ENCODE measurements at places on chromosomes 13 and 19.

DNA sequence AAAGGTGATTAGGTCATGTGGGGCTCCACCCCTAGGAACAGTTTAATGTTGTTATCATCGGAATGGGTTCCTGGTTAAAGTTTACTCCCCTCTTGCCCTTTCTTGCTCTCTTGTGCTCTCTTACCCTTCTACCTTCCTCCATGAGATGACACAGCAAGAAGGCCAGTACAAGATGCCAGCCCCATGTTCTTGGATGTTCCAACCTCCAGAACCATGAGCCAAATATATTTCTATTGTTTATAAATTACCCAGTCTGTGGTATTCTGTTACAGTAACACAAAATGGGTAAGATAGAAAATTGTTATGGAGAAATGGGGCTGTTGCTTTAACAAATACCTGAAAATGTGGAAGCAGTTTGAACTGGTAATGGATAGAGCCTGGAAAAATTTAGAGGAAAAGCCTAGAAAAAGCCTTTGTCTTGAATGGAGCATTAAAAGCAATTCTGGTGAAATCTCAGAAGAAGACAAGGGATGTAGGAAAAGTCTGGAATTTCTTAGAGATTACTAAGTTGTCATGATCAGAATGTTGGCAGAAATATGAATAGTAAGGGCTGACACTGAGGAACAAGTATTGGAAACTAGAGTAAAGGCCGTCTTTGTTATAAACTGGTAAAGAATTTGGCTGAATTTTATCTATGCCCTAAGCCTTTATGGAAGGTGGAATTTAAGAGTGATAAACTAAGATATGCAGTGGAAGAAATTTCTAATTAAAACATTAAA is 53.5 kb upstream of the TSC22D1 start:
- DNase-seq, result no peak

DNA sequence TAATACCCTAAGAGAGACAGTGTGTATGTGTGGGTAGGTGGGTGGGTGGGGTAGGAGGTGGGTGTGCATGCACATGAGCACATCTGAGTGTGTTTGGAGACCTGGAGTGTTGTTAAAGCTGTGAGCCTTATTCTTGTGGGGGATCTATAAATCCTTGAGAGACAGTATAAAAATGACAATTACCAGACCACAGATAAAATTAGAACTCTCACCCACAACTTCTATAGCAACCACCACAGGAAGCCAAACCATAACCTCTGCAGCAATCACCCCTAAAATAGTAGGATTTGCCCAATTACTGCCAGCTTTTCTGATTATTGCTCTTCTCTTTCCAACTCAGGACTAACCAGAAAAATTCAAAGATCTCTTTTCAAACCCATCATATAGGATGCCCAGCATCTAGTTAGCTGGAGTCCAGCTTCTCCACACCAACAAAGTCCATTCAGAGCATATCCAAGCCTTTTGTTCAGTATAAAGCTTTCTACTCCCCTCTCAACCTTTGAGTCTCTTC is 93.4 kb upstream of the SLITRK1 start:
- DNase-seq, result no peak

GRCh38 chr13:105625691-105626090 is 909.8 kb downstream of the EFNB2 start:
- no peak for DNase-seq

- no peak for DNase-seq
Measured at GRCh38 chr13:67445436-67445835, 215.3 kb upstream of the PCDH9 start.

- DNase-seq, result no peak
Measured at GRCh38 chr13:30308548-30308947, 1.2 kb upstream of the KATNAL1 start.

- no peak for DNase-seq
Measured at GRCh38 chr13:114268344-114269280, 12.8 kb upstream of the UPF3A start.

DNA sequence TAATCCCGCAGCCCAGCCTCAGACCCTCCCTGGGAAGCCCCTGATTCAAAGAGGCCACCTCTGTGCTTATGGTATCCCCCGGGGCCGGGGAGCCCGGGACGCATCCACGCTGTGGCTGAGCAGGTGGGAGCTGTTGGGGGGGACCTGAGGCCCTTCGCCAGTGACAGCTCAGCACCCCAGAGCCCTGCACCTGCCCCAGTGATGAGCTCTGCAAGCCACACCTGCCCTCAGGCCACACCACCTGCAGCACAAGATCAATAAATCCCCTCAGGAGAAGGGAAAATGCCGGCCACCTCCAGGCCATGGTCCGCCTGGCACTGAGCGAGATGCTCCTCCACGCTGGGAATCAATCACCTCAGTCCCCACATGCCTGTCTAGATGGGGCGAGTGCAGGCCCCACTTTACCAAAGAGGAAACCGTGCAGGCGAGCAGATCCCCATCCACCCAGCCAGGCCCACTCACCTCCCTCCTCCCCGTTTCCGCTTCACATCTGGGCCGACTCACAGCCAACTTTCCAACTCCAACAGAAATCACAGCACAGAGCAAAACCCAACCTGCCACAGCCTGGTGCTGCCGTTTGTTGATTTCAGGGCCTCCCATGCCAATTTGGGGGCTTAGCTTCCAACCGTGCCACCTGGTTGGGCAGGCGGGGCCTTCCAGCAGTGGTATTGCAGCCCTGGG is 12.8 kb downstream of the MOB3A start:
- DNase-seq, result no peak

DNA sequence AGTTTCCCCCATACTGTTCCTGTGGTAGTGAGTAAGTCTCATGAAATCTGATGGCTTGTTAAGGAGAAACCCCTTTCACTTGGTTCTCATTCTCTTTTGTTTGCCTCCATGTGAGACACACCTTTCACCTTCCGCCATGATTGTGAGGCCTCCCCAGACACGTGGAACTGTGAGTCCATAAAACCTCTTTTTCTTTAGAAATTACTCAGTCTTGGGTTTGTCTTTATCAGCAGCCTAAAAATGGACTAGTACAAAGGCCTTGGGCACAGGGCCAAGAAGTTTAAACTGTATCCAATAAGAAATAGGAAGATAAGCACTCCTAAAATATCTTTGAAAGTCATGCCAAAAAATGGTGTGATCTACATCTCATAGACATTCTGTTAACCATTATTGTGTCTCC is 176.9 kb downstream of the TBC1D4 start:
- DNase-seq, result no peak

- no peak for DNase-seq
Measured at GRCh38 chr19:9453953-9454352, 18.6 kb upstream of the ZNF266 start.

- no peak for DNase-seq
Measured at GRCh38 chr13:67934617-67935330, 704.6 kb upstream of the PCDH9 start.

GRCh38 chr13:29464105-29464679 is 131.3 kb downstream of the SLC7A1 start:
- DNase-seq, result no peak

DNA sequence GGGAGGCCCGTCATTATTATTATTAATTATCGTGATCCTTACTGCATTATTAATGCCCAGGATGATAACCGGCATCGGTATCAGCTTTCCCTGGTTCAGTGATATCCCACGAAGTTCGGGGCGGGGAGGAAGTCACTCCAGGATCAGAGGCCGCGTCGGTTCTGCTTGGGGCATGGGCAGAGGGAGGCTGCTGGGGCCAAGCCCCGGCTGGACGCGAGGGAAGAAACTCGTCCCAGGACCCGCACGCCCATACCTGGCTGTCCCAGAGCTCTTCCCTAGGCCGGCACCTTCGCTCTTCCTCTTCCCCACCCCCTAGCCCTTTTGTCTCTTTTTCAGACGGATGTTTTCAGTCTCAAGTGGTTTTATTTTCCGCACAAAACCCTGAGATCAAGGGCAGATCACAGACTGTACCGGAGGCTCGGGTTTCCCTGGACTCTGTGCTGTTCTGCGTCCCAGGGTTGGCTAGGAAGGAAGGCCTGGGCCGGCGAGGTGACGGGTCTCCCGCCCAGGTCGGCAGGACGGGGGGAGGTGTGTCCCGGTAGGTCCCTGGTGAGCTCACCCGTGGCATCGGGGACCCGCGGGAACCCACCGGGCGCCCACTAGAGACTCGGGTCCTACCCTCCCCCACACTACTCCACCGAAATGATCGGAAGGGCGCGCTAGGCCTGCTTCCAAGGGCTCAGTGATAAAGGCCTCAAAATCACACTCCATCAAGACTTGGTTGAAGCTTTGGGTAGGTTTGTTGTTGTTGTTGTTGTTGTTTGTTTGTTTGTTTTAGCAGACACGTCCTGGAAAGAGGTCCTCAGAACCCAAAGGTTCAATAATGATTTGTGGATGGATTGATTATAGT is 7.9 kb downstream of the ZIC2 start:
- DNase-seq, result no peak

GRCh38 chr13:44622708-44623107 is 46.6 kb upstream of the TSC22D1 start:
- no peak for DNase-seq

GRCh38 chr19:42092350-42092749 is 16.4 kb downstream of the ZNF574 start:
- no peak for DNase-seq

DNA sequence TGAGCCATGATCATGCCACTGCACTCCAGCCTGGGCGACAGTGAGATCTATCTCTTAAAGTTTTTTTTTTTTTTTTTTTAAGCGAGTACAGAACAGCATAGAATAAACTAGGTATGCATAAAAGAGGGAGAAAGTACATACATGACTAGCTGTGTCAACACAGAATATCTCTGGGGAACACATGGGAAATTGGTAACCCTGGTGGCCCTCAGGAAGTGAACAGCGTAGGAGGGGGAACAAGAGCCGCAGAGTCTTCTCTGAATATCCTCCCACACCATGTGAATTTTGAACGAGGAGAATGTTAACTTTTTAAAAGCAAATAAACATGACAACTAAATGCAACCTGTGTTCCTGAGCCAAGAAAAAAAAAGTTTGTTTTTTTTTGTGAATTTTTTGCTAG is 15.2 kb downstream of the PHLDB3 start:
- DNase-seq, result no peak

GRCh38 chr13:105428811-105429210 is 1106.7 kb downstream of the EFNB2 start:
- DNase-seq, result no peak

- DNase-seq, result no peak
Measured at GRCh38 chr19:13118424-13119193, 545 bp downstream of the NACC1 start.

- DNase-seq, result no peak
Measured at GRCh38 chr13:82803341-82803740, 1078.9 kb downstream of the SLITRK1 start.

- no peak for DNase-seq
Measured at GRCh38 chr19:31513841-31514240, 164.6 kb upstream of the TSHZ3 start.

DNA sequence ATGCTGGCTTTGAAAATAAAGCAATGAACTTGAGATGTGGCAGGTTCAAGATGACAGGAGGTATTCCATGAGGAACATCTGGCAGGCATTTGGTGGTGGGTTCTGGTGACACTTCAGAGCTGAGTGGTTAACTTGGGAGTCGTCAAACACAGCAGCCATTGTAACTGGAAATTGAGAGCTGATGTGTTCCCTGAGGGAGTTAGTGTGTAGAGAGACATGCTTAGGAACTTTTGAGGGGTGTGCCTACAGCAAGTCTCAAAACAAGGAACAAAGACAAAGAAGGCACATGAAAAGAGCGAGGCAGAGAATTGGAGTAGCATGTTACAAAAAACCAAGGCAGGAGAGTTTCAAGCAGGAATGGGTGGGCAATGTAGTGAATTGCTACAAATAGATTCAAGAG is 53.9 kb upstream of the KL start:
- DNase-seq, result no peak

- DNase-seq, result no peak
Measured at GRCh38 chr19:39401549-39402345, 4.9 kb upstream of the ZFP36 start.

DNA sequence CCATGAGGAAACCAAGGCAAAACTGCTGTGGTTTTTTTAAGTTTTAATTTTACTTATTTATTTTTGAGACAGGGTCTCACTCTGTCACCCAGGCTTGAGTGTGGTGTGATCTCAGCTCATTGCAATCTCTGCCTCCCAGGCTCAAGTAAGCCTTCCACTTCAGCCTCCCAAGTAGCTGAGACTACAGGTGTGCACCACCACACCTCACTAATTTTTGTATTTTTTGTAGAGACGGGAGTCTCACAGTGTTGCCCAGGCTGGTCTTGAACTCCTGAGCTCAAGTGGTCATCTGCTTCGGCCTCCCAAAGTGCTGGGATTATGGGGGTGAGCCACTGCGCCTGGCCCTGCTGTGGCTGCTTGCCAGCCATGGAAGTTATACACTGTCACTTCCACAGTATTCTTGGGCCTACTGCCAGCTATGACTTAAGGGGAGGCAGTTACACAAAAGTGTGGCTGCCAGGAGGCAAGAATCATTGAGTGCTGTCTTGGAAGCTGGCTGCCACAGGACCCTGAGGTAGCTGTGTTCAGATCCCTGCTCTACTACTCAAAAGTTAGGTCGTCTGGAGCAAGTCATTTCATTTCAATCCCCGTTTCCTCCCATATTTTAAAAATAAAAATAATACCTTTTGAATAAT is 12.7 kb downstream of the FARP1 start:
- no peak for DNase-seq

- no peak for DNase-seq
Measured at GRCh38 chr19:10723591-10723990, 5.7 kb downstream of the DNM2 start.

DNA sequence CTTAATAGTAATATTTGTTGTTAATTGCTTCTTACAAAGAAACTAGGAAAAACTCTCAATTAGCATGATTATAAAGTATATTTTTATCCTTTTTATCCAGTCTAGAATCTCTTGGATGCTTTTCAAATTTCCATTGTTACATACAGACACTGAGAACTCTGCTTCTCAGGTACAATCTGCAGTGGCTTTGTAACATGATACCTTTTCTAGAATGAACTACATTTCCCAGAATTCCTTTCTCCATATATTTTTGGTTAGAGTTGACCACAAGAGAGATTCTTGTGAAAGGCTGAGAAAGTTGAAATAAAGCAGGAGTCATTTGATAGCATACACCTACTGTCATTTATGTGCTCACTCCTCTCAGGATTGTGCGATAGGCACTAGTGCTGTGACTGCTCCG is 148.6 kb downstream of the SLITRK6 start:
- DNase-seq, result no peak

GRCh38 chr13:48317511-48318376 is 14.2 kb downstream of the RB1 start:
- DNase-seq, result no peak

DNA sequence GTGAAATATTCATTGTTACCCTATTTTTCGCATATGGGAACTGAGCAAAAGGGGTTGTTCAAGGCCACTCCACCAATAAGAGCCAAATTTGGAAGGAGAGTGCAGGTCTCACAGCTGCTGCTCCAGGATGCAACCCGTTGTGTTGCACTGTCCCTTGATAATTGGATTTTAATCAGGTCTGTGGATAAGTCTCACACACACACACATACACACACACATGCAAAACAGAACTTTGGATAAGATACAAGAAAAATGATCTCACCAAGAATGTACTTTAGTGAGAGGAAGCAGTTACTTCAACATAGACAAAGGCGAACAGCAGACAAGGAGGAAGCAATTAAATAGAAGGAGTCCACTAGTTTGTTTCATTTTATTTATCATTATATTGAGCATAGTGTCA is 127.3 kb upstream of the EDNRB start:
- DNase-seq, result no peak

All from fibroblast of the conjunctiva (primary cell).